GM12865 (cell line): ENCODE measurements at places on chromosomes 12 and 14.

- DNase-seq, result no peak
These were observed 245.6 kb upstream of the RGS6 start for GRCh38 chr14:71686677-71687076.

DNA sequence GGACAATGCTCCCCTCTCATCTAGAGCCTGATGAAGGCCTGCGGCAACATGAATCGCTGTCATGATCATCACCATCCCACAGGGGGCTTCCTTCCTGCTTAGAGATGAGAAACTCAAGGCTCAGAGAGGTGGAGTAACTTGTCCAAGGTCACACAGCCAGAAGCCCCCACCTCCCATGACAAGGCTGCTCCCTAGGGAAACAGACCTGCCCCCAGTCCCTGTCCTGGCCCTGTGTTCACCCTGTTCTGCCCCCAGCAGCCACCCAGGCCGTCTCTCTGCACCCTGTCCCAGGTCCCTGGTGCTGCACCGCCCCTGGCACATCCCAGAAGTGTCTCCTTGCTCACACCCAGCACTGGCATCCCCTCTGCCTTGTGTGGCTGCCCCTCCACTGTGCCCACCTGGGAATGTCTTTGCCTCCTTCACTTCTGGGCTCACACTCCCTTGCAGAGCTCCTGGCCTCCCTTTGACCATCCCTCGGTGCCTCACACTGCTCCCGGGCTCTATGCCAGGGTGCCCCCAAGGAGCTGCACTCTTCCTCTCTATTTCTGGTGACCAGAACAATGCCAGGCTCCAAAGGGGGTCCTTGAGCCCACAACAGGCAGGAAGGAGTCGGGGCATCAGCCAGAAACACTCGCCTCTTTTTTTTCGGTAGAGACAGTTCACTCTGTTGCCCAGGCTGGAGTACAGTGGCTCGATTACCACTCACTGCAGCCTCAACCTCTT, 70.5 kb downstream of the BCL11B start:
- DNase-seq, result no peak

DNA sequence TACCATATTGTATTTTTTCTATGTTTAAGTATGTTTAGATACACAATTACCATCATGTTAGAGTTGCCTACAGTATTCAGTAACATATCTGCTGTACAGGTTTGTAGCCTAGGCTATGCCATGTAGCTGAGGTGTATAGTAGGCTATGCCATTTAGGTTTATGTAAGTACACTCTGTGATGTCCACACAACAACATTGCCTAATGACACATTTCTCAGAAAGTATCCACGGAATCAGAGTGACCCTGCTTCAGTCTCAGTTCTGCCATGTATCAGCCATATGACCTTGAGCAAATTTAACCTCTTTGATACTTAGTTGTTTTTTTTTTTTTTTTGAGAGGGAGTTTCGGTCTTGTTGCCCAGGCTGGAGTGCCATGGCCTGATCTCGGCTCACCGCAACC, 12.7 kb downstream of the SUSD6 start:
- no peak for DNase-seq

- DNase-seq, result peak; percentile 36
These were observed at the start of gene TTC7B for GRCh38 chr14:90815822-90816662. TTC7B (minus strand) TSS chr14:90816430; CDS start chr14:90816295, 135 bp downstream.

GRCh38 chr12:49675137-49675536, 32.1 kb downstream of the FMNL3 start:
- DNase-seq, result no peak

DNA sequence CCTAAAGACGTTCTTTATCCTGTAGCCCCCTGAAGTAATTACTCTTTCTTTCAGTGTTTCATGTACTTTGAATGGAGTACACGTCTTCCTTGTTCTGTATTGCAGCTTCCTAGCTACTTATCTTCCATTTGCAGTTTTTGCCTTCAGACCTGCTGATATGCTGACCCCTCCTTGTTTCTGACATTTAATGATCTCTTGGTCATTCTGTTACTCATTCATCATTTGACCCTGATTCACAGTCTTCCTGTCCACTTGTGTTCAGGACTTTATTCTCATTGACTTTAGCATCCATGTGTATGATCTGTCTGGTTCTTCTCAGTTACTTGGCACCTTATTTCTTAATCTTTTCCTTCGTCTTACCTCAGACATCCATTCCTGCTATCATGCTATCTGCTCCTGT, 22.2 kb downstream of the CPSF2 start:
- DNase-seq, result no peak

GRCh38 chr14:57485635-57486034, 8.0 kb downstream of the CCDC198 start:
- peak; percentile 37 for DNase-seq
